ENCODE measurements at places on chromosomes 12 and 14. TPM values are rescaled to one million over a fixed set of nuclear protein-coding genes. Genes with fewer than 3 reads are reported as not detected.
A peak's percentile ranks its signal among the peaks of the same experiment; 100 is the strongest.

DNA sequence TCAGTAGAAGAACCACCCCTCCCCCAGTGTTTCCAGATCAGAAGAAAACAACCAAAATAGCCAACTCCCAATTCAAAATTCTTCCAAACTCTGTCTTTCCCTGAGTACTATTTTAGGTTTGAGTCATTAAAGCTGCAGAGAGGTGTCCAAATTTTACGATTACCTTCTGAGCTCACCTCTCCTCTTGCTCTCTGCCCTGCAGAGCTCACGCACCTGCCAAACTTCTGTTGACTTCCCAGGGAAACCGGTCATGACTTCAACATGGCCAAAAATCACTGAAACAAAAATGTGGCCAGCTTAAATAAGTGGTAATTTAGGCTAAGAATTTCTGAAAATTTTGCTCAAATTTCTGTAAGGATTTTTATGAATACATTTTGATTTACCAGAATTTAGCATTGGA lies 70.9 kb upstream of the OTX2 start:
- no peak overlapping the region for H3K27ac ChIP-seq
- no peak for DNase-seq
- no peak overlapping the region for H3K4me3 ChIP-seq
- H3K36me3 ChIP-seq = no peaks in the 10 kb centered on the region

GRCh38 chr12:6695313-6696045 lies 5.1 kb downstream of the PIANP start:
- DNase-seq = no peak
- no peaks in the 10 kb centered on the region for H3K36me3 ChIP-seq
- H3K27me3 ChIP-seq = peaks cover 23% of the 10 kb centered on the region

- peaks cover 12% of the 10 kb centered on the region for H3K27me3 ChIP-seq
- H3K4me3 ChIP-seq = no peak overlapping the region
- H3K36me3 ChIP-seq = no peaks in the 10 kb centered on the region
- no peak for DNase-seq
Measured at GRCh38 chr14:96663076-96663475, 134.1 kb upstream of the VRK1 start.

GRCh38 chr12:54240971-54241588 lies 38.8 kb downstream of the CBX5 start:
- H3K4me3 ChIP-seq = no peak overlapping the region
- H3K27me3 ChIP-seq = no peaks in the 10 kb centered on the region
- H3K4me1 ChIP-seq = no peaks in the 10 kb centered on the region
- H3K27ac ChIP-seq = no peak overlapping the region
- no peak for DNase-seq

- no peak overlapping the region for H3K27ac ChIP-seq
- no peaks in the 10 kb centered on the region for H3K27me3 ChIP-seq
- DNase-seq = no peak
- peaks cover 95% of the 10 kb centered on the region for H3K36me3 ChIP-seq
- H3K4me3 ChIP-seq = no peak overlapping the region
- no peaks in the 10 kb centered on the region for H3K4me1 ChIP-seq
Measured at GRCh38 chr12:101298426-101298825, 18.5 kb downstream of the UTP20 start.

DNA sequence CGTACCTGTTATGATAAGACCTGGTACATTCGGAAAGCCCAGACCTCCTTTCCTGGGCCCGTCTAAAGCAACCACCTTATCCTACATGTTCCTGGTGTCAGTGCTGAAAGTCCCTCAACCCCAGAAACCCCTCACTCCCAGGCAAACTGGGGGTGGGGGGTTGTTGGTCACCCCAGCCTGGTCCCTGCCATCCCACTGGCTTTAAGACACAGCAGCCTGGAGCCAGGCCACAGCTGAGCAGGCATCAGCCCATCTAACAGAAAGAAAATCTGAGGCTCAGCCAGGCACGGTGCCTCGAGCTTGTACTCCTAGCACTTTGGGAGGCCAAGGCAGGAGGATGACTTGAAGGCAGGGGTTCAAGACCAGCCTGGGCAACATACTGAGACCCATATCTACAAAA lies 4.5 kb downstream of the SELPLG start:
- H3K27ac ChIP-seq = peak overlapping the region; percentile 75
- H3K4me3 ChIP-seq = peak overlapping the region; percentile 31
- peaks cover 52% of the 10 kb centered on the region for H3K4me1 ChIP-seq
- no peak for DNase-seq
- no peaks in the 10 kb centered on the region for H3K27me3 ChIP-seq

Gene GPR68
- total RNA-seq = 6.3 TPM

Gene RTN1
- 9.6 TPM for total RNA-seq

Gene EFCAB11
- 4.0 TPM for total RNA-seq
